WERI-Rb-1 (cell line): ENCODE measurements at places on chromosomes 1 and 21.
A peak's percentile ranks its signal among the peaks of the same experiment; 100 is the strongest.

DNA sequence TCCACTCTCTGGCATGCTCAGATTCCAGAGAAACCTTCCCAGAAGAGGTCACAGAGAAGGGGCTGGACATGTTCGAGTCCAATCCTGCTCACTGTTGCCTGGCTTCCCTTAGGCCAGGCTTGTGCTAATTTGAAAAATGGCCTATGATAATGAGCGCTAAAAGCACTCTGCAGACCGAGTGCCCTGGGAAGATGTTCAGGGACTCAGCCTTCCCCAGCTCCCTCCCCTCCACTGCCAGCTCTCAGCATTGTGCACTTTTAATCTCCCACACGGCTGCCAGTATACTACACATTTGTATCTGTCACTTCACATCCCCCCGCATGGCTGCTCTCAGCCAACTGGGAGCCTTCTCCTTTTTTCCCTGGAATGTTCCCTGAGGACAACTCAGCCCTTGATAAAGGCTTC, 24.1 kb downstream of the FAM163A start:
- DNase-seq: no peak

- no peak for DNase-seq
These were observed 643 bp upstream of the MOB3C start for GRCh38 chr1:46617108-46617800.

DNA sequence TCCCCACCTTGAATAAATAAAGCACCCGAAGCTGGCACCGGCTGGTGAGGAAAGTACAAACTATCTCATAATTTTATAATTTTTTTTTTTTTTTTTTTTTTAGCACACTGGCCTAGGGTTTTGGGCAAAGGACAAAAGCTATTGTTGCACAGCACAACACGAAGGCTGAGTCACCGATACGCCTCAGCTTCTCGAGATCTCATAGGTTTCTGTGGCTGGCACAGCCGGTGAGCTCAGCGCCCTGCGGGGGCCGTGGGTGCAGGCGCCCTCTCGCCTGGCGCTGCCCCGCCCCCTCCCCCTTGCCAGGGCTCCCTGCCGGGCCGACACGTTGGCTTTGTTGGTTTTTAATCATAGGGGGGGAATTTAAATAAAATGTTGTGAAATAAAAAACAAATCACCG, 17.2 kb downstream of the CASZ1 start:
- DNase-seq: no peak

- no peak for DNase-seq
These were observed 176.2 kb downstream of the PCP4 start for GRCh38 chr21:40043423-40043822.

- DNase-seq: no peak
These were observed 14.8 kb upstream of the SLC27A3 start for GRCh38 chr1:153760440-153760839.

DNA sequence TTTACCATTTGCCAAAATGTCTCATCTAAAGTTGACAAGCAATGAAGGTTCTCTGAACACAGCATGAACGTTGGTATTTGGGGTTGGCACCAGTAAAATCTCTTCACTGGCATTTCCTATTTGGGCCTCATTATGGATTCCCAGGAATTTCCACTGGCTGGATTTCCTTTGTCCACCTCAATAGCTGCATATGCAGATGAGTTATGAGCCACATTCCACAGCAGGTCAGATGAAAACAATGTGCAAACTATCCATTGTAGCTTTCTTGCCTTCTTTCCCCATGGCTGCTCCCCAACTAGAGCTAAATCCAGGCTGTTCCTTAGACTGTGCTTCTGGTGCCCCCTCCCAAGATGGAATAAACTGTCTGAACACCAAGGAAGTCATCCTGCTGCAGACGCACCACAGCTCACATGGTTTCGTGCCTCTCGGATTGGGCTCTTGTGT, 168.1 kb upstream of the FGGY start:
- DNase-seq: no peak

DNA sequence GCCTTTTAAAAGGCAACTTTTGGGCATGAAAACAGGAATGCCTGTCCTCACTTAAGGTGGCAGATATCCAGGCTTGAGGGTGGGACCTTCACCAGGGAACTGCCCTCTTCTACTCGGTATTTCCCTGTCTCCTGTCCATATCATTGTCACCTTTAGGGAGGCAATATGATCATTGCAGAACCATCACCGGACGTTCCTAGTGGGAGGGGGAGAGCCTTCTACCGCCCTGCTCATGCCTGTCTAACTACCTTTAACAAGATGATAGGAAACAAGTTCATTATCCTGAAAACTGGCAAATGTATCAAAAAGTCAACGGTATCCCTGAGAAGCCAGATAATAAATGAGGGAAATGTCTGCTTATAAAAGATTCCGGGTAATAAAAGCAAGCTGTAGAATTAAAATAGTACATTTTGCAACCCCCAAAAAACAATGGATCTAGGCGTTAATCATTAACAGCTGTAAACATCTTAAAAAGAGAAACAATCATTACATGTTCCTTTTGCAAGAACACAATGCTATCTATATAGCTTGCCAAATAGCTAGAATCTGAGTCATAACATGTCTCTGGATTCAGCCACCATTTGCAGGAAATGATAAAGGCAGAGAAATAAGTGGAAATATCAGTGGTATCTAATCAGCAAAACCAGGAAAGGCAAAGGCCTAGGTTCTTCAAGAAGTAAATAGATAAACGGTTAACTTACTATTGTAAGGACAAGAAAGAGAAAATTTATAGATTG, 852.9 kb upstream of the ADGRL4 start:
- no peak for DNase-seq

- DNase-seq: no peak
These were observed 40.1 kb downstream of the PTPRC start for GRCh38 chr1:198678901-198679329.

DNA sequence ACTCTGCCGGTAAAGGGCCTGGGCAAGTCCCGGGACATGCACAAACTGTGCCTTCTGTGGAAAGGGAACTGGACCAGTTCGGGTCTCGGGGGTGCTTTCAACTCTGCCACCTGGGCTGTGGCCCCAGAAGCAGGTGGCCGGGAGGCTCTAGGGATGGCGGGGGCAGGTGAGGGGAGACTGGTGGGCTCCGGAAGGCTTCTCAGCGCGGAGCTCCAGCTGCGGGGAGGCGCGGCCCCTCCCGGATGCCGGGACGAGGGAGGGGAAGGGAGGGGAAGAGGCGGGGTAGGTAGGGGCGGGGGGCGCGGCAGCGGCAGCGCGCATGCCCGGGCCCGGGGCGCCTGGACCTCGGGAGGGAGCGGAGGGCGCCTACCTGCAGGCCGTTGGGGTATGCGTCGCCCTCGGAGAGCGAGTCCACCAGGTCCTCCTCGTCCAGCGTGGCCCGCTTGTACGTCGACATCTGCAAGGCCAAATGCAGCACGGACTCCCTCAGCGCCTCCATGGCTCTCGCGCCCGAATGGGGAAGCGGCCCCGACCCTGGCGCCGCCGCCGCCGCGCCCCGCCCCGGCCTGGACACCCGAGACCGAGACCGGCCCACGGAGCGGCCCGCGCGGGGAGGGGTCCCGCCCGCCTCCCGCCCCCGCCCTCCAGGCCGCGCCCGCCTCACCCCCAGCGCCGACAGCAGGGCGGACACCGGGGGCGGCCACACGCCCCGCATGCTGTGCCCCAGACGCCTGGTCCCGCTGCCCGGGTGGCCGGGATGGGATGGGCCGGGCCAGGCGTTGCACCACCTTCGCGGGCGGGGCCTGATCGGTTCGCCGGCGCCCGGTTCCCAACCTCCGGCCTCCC, at the start of gene ECE1:
Gene ECE1, minus strand, starts transcription at position 764 of the 846 bp plus-strand sequence. Its CDS starts 49 bp downstream, at position 715.
- peak; percentile 70 for DNase-seq

GRCh38 chr21:46114963-46115362, 17.1 kb downstream of the COL6A2 start:
- no peak for DNase-seq

GRCh38 chr1:233379869-233380438, 52.4 kb downstream of the MAP3K21 start:
- no peak for DNase-seq

GRCh38 chr1:60762176-60762575, 320.2 kb upstream of the NFIA start:
- no peak for DNase-seq

DNA sequence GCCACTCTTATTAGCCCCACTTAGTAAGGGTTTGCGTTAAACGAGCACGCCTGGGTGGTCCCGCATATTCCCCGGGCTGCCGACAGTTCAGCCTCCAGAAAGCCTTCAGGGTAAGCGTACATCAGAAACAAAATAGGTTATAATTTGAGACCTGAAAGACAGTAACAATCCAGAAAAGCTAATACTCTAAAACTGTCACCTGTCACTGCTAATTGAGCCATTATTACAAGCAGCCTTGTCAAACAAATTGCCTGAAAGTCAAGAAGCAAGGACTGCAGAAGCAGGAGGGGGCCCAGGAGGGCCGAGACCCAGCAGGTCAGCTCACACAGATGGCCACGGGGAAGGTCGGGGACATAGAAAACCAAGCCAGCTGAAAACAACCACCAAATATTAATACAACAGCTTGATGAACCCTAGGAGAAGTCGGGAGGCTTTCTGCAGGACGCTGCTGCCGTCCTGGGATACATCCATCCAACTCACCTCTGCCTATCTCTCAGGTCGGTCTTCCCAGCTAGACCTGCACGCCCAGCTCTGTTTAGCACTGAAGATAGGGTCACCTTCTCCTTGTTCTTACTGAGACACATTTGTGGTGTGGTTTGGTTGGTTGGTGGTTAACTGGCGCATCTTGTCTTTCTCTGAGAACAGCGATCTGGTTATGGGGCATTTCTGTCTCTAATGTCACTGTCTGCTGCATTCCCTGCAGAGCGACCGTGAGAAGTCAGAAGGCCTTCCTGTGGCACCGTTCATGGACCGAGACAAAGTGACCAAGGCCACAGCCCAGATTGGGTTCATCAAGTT, 110.8 kb downstream of the WDR4 start:
- DNase-seq: no peak

GRCh38 chr1:220808345-220809186, 21.9 kb downstream of the MTARC1 start:
- DNase-seq: no peak

GRCh38 chr1:28358716-28359115, 10.8 kb upstream of the PHACTR4 start:
- peak; percentile 54 for DNase-seq

GRCh38 chr21:41878831-41879189, 334 bp downstream of the PRDM15 start:
- peak; percentile 89 for DNase-seq

GRCh38 chr1:235207209-235207565, 46.1 kb upstream of the RBM34 start:
- no peak for DNase-seq

DNA sequence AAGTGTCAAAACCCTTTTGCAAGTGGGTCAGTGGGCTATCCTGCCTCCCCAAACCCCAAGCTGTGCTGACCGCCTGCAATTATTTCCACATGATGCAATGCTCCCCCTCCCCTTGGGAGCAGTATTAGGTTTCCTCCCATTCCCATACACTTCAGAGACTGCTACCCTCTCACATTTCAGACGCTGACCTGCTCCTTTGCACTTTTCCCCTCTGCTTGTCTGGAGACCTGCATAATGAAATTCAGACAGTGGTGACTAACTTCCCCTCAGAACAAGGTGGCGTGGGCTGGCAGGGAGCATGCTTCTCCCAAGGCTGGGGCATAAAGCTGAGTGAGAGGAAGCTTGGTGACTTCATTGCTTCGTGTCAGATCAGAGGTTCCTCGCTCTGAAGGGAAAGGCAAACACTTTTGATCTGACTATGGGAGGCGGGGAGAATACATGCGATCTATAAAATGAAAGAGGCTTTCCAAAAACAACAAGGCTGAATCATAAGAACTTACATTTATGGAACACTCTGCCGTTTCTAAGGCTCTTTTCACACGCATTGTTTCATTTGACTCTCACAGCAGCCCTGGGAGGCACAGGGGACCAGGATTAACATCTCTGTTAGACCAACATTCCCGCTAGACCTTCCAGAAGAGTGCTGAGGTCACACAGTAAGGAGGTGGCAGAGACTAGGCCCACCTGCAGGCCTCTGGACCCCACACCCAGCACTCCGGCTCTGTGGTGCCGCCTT, 27.5 kb upstream of the ROR1 start:
- DNase-seq: no peak

DNA sequence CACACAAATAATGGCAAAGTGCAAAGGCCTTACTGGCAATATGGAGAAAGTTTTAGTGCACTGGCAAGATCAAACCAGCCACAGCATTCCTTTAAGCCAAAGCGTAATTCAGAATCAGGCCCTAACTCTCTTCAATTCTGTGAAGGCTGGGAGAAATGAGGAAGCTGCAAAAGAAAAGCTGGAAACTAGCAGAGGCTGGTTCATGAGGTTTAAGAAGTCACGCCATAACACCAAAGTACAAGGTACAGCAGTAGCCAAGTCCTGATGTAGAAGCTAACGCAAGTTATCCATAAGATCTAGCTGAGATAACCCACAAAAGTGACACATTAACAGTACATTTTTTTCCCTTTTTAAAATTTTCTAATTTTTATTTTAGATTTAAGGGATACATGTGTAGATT, 57.1 kb downstream of the SLC27A3 start:
- DNase-seq: no peak

DNA sequence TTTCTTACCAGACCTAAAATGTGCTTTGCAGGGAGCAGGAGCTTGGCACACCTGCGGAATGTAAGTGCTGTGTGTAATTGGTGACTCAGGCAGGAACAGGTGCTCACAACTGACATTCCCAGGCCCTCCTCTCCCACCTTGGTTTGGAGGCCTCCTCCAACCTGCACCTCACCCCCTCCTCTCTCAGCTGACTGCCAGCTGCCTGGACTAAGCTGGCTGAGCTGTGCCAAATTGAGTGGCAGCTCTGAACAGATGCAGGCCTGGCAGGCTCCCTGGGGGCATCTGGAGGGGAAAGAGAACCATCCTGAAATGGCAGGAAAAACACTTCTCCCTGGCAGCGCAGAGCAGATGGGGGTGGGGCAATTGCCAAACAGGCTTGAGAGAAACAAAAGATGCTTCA, 91.7 kb upstream of the PGBD5 start:
- no peak for DNase-seq

GRCh38 chr1:216095400-216095799, 327.8 kb downstream of the USH2A start:
- peak; percentile 45 for DNase-seq

DNA sequence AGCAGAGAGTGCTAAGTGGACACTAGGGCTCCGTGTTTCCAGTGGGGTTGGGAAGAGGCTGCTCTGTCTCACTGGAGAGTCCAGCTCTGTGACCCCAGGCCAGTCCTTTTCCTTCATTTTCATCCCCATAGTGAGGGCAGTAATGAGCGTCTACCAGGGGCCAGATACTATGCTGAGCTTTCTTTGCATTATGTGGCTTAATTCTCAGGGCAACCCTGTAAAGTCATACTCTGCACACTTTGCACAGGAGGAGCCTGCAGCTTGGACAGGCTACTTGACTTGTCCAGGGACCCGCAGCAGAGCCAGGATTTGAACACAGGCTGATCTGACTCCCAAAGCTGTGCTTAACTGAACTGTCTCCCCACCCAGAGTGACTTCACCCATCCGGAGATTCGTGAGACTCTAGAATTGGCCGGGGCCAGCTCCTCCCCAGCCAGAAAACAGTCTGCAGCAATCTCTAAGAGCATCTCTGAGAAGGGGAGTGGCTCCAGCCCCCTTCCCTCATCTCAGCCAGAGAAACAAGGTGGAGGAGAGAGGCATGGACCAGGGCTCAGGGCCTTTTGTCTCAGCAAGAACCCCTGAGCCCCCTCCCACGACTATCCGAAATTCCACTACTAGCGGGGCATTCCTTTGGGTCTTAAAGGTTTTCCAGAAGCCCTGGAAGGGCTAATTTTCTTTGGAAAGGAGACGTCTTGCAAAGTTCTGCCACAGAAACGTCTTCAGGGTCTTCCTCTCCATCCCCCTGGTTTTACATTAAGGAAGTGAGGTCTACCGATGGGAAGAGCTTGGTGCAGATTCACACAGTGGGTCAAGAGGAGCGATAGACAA, 866 bp upstream of the FNDC5 start:
- DNase-seq: peak; percentile 42
